ENCODE measurements at places on chromosomes 1 and 21.

- DNase-seq: peak; percentile 82
Measured at GRCh38 chr1:23809751-23810171, 9.2 kb upstream of the GALE start.

GRCh38 chr1:35298464-35298863 lies 30.0 kb downstream of the ZMYM4 start:
- no peak for DNase-seq

- DNase-seq: no peak
Measured at GRCh38 chr1:26583646-26584485, 54.3 kb downstream of the RPS6KA1 start.

GRCh38 chr1:70188522-70188921 lies 16.9 kb downstream of the LRRC40 start:
- DNase-seq: no peak

- DNase-seq: peak; percentile 14
Measured at GRCh38 chr1:16254263-16254928, 17.4 kb upstream of the CPLANE2 start.

DNA sequence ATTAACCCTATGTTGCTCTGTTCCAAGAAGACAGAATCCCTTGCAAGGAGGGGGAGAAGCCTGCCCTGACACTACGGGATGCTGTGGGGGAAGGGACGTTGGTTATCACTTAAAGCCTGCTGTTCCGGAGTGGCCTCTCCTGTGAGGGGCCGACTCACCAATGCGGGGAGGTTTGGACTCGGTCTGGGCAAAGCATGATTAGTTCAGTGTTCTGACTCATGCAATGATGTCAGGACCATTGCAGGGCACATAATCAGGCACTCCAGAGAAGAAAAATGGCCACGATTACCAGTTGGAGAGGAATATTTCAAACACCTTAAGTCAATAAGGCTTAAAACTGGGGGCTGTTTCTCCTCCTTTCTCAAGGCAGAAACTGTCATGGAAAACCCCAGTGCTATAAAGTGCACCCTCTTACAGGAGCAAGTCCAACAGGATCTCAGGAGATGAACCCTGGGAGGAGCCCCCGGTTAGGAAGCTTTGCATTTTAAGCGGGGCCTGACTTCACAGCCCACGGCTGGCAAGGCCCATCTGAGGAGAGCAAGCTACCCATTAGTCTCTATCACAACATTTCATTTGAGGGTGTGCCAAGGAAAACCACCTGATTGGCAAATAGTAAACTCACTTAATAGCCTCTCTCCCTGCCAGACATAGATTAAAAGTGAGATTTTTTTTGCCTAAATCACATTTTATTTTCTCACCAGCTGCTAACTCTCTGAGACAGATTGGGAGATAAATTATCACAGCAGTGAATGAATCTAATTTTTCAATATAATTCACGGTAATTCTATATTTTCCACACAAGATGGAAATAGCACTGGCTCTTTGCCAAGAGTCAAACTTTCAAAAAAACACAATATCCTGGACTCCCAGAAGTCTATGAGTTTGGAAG lies 202.5 kb downstream of the C1orf94 start:
- no peak for DNase-seq

DNA sequence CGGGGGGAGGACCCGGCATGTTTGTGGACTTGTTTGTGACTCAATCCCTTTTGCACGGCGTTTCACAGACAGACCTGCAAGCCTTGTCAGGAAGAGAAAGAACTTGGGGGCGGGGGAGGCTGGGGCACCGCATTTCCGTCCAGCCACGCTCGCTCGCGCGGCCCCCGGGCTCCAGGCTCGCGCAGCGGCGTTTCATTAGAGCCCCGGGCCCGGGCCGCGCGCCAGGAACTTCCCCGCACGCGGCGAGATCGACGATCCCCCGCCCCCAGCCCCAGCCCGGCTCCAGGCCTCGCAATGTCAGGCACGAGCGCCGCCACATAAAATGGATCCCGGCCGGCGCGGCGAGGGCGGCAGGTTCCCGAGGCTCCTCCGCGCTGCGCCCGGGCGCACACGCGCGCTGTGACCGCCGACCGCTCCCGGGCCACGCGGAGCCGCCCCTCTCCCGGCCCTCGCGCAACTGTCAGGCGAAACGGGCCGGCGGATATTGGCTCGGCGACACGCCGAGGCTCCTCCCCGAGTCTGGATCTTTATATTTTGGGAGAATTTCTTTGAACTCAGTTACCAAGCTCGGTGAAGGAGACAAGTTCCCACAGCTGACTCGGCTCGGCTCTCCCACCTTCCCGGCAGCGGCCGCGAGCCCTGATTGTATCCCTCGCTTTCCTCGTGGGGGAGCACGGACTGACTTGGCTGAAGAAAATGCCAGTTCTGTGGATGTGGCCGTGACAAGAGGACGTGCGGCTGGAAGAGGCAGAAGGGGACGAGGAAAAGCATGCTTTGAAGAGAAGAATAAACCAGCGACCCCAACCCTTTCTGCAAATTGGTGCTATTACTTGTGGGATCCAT lies at the start of gene KIF26B:
KIF26B (plus strand) TSS at position 557 of the 843 bp plus-strand sequence. CDS start 440 bp downstream, outside the sequence.
- DNase-seq: no peak

DNA sequence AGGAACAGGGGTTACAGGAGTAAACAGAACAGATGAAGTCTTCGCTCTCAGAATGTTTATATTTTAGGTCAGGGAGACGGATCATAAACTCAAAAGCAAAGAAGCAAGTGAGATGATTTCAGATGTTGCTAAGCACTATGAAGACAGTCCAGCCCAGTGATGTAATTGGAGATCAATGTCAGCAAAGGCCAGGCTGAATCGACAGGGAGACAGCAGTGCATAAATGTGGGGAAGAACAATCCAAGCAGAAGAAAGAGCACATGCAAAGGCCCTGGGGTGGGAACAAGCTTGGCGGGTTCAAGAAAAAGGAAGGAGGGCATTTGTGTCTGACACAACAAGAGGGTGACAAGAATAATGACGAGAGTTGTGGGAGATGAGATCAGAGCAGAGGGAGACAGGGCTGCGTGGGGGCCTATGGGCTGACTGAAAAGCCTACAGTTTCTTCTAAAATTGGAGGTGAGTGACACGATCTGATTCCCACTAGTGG lies 47.0 kb downstream of the TAS1R2 start:
- no peak for DNase-seq

- no peak for DNase-seq
Measured at GRCh38 chr1:180786624-180787023, 126.1 kb upstream of the KIAA1614 start.

- no peak for DNase-seq
Measured at GRCh38 chr1:35834218-35834617, 26.4 kb downstream of the AGO4 start.

GRCh38 chr1:238450976-238451375 lies 560.3 kb upstream of the ZP4 start:
- DNase-seq: no peak

DNA sequence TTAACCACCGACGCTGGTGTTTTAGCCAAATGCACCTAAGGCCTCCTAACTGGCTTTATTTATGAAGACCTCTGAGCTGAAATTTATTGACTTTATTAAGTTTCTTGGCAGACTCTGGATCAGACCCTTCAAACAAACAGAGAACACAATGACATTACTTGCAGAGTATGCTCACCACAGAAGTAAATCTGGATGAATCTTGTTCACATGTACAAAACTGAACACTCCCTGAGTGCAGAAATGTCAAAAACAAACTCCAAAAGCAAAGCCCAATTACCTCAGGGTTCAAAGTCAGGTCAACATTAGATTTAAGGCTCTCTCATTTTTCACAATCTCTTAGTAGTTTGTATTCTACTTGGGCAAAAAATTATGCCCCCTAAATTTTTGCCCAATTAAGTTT lies 218.6 kb downstream of the SLC45A1 start:
- DNase-seq: no peak

GRCh38 chr1:58155418-58156123 lies 391.0 kb downstream of the OMA1 start:
- DNase-seq: no peak

DNA sequence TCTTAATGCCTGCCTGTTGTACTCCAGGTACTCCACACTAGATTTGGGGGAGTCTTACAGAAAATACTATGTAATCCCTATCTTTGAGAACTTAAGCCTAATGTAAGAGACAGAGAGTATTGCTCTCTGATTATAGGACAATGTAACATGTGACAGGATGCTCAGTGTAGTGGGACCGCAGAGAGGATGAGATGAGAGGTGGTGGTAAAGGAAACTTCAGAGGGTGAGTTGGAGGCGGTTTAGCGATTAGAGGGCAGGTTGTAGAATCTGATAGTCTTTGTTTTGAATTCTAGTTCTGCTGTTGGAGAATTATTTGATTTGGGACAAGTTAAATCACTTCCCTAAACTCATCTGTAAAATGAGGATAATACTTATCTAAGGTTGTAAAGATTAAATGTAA lies 5.4 kb downstream of the SOAT1 start:
- DNase-seq: no peak

- no peak for DNase-seq
Measured at GRCh38 chr1:36040238-36040637, 43.7 kb upstream of the TEKT2 start.

- DNase-seq: no peak
Measured at GRCh38 chr1:226733304-226733703, 5.8 kb downstream of the ITPKB start.

DNA sequence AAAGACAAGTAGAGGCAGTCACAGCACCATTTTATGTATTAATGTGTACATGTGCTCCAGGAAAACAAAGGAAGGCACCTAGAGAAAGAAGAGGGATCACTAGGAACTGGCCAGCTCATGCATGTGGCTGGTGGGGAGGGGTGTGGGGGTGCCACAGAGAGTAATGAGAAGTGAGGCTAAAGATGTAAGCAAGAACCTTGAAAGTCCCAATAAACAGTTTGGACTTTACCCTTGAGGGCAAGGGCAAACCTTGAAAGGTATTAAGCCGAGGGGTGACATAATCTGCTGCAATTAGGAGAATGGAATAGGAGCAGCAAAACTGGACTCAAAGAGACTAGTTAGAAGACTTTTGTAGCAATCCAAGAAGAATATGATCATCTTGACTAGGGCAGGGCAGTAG lies 51.5 kb downstream of the ERI3 start:
- no peak for DNase-seq

DNA sequence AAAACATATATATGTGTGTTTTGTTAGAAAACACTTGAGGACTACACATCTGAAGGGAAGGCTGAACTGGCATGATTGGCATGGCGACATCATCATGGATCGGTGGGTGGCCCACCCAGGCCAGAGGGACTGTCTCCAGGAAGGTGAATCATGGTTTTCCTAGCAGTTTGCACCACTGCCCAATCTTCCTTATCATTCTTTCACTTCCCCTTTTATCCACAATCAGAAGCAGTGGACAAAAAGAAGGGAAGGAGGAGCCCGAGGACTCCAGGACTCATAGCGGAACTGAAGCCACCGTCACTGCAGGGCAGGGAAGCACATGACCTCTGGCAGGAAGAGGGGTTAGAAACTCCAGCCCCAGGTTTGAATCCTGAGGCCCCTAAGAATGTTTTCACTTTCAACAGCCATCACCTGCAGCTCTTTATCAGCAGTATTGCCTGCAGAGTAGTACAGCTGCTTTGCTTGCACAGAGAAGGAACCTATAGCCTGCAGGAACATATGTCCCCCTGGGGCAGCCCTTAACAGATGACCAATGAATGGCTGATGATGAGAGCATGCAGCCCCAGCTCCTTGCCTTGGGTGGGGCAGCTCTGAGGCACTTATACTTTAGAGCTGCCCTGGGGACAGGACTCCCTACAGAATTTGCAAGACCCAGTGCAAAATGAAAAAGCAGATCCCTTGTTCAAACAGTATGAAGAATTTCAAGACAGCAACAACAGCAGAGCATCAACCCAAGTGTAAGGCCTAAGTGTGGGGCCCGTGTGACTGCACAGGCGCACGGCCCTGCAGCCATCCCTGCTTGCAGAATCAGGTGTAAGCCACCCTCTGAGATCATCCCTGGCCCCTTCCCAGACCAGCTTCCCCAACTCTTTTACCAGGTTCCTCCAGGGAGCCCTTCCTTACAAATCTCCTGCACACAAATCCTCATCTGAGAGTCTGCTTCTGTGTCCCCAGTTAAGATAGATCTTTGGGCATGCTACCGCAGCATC lies 241.8 kb upstream of the IRF2BP2 start:
- no peak for DNase-seq

GRCh38 chr1:245463392-245464165 lies 308.8 kb downstream of the KIF26B start:
- no peak for DNase-seq

- no peak for DNase-seq
Measured at GRCh38 chr21:45821998-45822397, 159.6 kb upstream of the COL6A1 start.

- peak; percentile 81 for DNase-seq
Measured at GRCh38 chr1:54547601-54548388, at the start of gene ACOT11. Gene ACOT11 (plus strand): TSS chr1:54548228. CDS start chr1:54548310, 82 bp downstream.

DNA sequence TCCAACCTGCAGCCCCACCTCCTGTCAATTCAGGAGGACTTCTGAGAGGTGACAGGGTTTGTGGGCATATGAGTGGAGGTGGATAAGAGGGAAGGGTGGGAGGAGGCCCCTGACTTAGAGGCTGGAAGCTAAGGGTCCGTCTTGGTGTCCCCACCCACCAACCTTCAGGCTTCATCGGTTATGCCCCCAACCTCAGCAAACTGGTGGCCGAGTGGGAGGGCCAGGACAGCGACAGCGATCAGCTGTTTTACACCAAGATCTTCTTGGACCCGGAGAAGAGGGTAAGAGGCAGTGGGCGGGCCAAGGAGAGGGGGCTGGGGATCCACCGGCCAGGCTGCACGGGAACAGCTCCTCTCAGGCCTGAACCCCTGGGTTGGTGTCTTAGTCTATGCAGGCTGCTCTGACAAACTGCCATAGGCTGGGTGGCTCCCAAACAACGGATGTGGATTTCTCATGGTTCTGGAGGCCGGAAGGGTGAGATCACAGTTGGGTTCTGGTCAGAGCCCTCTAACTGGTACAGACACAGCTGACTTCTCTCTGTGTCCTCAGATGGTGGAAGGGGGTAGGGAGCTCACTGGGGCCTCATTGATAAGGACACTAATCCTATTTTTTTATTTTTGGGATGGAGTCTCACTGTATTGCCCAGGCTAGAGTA lies 18.1 kb downstream of the PLOD1 start:
- DNase-seq: no peak

DNA sequence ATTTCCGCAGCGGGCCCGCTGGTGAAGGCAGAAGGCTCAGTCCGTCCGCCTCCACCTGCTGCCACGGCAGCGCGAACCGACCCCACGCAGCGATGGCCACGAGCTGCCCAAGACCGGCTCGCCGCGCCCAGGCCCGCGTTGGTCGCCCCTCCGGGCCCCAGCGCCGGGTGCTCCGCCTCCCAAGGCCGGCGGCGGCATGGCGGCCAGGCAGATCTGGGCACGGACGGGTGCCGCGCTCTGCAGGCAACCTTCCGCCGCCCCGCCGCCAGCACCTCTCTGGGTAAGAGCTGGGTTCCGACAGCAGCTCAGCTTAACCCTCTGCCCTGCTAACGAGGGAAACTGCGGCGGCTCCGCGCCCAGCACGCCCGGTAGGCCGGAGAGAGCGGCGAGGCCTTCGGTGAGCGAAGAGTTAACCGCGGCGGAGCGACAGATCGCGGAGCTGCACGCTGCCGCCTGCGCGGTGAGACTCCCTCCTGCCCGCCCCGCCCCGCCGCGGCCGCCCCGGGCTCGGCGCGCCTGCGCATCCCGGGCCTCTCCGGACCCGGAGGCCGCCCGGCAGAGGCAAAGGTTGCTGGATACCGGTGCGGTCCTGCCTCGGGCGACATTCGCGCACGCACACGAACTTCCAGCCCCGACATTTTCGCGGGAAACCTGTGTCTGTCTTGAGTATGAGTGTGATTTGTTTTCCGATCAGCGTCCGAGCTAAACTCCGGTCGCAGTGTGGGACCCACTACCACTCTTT lies at the start of gene C1orf53:
C1orf53 (plus strand) TSS at position 177 of the 742 bp plus-strand sequence; CDS start at position 197, 20 bp downstream.
- DNase-seq: peak; percentile 73

- no peak for DNase-seq
Measured at GRCh38 chr1:27179379-27179778, 24.5 kb upstream of the SLC9A1 start.

- no peak for DNase-seq
Measured at GRCh38 chr21:35410656-35411055, 361.6 kb upstream of the RUNX1 start.

- DNase-seq: no peak
Measured at GRCh38 chr1:32307324-32307723, 15.4 kb downstream of the HDAC1 start.
